ENCODE measurements at places on chromosomes 5 and 9. TPM values are rescaled to one million over a fixed set of nuclear protein-coding genes. Genes with fewer than 3 reads are reported as not detected.

- no peak for DNase-seq
Observed at GRCh38 chr9:83505282-83505681, 32.9 kb downstream of the FRMD3 start.

GRCh38 chr5:112087222-112087621 lies 330.2 kb upstream of the NREP start:
- no peak for DNase-seq

GRCh38 chr5:171131497-171131896 lies 177.6 kb upstream of the TLX3 start:
- DNase-seq: no peak

- DNase-seq: no peak
Observed at GRCh38 chr5:76736679-76737556, 21.0 kb downstream of the F2R start.

DNA sequence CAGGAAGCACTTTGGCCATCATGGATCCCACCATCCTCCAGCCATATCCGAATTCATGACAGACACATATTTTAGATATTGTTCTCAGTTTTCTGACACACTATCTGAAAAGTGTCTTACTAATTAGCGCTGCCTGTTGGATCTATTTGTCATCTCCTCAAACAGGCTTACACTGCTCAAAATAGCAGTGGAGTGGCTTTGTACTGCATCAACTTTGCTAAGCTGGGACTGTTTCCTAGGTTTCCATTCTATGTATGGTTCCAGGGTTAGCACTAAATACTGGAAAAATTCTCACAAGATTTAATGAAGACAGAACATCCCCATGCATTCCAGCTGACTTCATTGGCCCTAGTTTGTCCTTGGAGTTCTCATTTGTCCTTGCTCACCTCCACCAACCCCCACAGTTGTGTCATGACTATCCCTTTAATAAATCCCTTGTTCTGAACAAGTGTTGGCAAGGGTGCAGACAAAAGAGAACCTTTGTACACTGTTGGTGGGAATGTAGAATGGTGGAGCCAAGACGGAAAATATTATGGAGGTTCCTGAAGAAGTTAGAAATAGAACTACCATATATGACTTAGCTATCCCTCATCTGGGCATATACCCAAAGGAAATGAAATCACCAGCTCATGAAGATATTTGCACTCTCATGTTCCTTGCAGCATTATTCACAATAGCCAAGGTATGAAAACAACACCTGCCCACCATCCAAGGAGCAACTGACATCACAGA lies 136.5 kb upstream of the RAI14 start:
- no peak for DNase-seq

DNA sequence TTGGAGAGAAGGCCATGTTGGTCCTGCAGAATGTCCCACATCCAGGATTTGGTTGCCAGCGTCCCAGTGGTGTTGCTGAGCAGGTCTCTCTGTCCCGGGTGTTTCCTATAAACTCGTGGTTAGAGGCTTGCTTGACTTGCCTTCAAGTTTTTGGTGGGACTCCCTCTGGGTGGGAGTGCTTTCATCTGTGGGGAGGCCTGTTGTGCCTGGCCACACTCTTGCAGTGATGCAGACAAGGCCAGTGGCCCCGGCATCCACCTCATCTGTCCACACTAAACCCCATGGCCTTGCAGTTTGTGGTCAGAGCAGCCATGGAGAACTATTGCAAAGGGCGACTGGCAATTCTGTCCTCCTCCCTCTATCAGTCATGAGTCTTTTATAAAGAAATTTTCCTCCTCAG lies 71.8 kb downstream of the PHF2 start:
- peak; percentile 40 for DNase-seq

DNA sequence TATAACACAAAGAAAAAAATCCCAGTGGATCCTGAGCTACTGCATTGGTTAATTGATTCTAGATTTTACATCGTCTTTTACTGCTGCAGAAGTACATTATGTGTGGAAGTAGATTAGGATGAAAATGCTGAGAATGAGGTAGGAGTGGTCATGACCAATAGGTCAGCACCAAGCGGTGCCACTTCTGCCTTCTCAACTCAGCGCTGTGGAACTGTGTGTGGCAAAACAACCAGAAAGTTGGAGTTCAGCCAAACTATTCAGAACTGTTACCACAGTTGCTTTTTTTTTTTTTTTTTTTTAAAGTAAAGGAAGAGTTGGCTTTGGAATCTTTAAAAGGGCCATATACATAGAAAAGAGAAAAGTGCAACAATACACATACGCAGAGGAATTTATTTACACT lies 24.2 kb downstream of the POU5F2 start:
- DNase-seq: no peak

DNA sequence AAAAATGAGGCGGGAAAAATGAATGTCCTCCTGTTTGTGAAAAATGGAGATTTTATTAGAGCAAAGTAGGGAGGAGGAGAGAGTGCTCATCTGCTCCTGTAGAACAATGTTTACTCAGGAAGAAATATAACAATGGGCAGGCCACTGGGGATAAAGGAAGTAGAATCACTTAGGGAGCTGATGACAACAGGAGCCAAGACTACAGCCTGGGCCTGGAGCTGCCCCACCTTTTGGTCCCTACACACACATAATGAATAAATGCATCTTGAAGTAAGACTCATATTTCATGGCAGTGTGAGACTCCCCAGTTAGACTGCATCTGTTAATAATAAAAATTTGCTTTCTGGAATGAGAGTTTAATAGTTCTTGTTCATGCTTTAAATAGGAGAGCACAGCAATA lies 1939.8 kb downstream of the EFNA5 start:
- DNase-seq: no peak

Gene PFN3
- not detected for total RNA-seq

Data from ureter (tissue), 1 donor.